ENCODE measurements at places on chromosomes 7 and 10.
A peak's percentile ranks its signal among the peaks of the same experiment; 100 is the strongest.

- DNase-seq = no peak
These were observed 215.8 kb downstream of the PHTF2 start for GRCh38 chr7:78014401-78014800.

DNA sequence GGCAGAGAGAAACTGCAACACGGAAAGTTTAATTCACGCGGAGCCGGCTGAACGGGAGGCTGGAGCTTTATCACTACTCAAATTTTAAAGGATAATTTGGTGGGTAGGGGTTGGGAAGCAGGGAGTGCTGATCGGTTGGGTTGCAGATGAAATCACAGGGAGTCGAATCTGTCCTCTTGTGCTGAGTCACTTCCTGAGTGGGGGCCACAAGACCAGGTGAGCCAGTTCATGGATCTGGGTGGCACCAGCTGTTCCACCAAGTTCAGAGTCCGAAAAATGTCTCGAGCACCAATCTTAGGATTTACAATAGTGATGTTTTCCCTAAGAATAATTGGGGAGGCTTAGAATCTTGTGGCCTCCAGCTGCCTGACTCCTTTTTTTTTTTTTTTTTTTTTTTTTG is 3.6 kb upstream of the PRAP1 start:
- DNase-seq = no peak

- DNase-seq = no peak
These were observed 680.7 kb upstream of the GHITM start for GRCh38 chr10:83458611-83459010.

DNA sequence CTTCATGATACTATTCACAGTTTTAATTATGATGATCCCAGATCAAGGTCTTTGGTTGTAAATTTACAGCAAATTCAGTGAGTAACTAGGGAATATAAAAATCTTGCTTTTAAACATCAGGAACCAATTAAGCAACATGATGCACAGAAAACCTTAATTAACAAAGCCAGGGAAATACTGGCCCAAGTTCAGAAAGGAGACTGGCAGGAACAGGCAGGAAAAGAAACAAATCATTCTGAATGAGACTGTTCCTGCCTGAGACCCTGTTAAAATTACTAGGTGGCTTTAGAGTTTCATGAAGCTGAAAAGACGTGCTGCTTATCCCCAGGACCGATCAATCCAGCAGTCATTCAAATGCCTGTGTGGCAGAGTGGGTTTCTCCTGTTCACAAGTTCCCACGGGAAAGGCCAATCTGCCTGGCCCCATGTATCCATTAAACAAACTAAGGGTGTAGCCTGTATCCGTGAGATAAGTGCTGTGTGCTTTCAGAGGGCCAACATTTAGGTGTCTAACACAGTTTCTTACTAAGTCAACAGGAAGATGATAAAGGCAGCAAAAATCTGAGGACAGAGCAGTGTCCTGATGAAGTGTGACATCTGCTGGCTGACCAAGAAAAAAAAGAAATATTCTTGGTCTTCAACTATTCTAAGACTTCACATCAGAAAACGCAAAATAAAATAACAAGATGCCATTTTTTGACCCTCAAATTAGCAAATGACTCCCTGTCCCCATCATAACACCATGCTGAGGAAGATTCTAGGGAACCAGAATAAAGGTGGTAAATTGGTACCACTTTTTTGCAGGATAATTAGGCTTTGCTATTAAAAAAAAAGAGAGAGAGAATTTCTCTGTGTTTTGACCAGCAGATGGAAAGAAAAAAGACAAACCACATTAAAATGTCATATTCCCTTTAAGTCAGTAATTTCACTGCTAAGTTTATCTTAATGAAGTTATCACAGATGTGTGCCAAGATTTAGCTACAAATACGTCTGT is 34.2 kb downstream of the PUS7 start:
- DNase-seq = peak; percentile 73

GRCh38 chr10:6470894-6471618 is 109.0 kb downstream of the PRKCQ start:
- DNase-seq = no peak

GRCh38 chr7:2504889-2505375 is 14.6 kb upstream of the LFNG start:
- DNase-seq = no peak

DNA sequence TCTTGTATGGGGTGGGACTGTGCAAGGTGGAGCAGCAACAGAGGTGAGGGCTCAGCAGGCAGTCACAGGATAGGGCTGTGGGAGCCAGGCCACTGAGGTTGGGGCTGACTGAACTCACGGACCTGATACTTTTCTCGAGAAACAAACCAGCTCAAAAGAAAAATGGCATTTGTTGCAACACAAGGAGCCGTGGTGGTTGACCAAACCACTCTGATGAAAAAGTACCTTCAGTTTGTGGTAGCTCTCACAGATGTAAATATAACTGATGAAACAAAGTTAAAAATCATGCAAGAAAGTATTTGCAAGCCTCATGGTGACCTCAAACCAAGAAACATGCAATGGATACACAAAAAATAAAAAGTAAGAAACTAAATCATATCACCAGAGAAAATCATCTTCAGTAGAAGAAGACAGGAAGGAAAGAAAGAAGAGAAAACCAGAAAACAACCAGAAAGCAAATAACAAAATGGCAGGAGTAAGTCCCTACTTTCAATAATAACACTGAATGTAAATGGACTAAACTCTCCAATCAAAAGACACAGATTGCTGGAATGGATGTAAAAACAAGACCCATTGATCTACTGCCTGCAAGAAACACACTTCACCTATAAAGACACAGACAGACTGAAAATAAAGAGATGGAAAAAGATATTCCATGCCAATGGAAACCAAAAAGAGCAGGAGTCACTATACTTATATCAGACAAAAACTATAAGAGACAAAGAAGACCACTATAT is 48.9 kb upstream of the DUSP5 start:
- DNase-seq = no peak

All from ACHN (cell line).